Frontal cortex (tissue), 4 donors: ENCODE measurements at places on chromosomes 3 and 15.

GRCh38 chr3:17579289-17580031, 163.0 kb downstream of the TBC1D5 start:
- DNase-seq, result no peak

- DNase-seq, result no peak
Measured at GRCh38 chr3:38139652-38140051, 1.2 kb downstream of the MYD88 start.

- no peak for DNase-seq
Measured at GRCh38 chr3:102068327-102068726, 219.0 kb downstream of the NFKBIZ start.

- no peak for DNase-seq
Measured at GRCh38 chr3:152241142-152242017, 27.3 kb upstream of the MBNL1 start.

- no peak for DNase-seq
Measured at GRCh38 chr3:46903341-46904302, 26.1 kb downstream of the PTH1R start.

DNA sequence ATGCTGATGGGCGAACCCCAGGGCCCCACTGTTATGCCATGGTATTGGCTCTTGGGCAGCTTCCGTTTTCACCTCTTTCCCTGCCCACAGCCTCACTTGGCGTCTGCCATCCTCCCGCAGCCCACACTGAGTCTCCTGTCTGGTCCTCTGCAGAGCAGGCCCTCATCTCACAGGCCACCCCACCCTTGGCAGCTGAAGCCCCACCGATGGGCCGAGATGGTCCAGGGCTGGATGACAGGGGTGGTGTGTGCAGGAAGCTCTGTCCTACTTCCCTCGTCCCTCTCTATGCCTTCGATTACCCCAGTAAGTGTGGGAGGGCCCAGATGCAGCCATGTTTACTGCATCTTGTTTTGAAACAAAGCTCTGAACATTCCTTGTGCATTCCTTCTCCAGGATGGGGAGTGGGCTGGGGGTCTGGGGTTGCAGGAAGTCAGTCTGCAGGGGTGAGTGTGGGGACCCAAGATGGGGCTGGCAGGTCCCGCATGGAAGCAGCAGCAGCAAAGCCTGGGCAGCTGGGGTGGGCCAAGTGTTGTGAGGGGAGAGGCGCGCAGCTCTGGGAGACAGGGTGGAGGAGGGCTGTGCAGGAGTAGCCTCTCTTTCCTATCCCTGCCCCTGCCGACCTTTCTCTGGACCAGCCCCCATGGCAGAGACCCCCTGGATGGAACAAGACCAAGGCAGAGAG, 20.9 kb downstream of the TBC1D21 start:
- DNase-seq, result no peak

DNA sequence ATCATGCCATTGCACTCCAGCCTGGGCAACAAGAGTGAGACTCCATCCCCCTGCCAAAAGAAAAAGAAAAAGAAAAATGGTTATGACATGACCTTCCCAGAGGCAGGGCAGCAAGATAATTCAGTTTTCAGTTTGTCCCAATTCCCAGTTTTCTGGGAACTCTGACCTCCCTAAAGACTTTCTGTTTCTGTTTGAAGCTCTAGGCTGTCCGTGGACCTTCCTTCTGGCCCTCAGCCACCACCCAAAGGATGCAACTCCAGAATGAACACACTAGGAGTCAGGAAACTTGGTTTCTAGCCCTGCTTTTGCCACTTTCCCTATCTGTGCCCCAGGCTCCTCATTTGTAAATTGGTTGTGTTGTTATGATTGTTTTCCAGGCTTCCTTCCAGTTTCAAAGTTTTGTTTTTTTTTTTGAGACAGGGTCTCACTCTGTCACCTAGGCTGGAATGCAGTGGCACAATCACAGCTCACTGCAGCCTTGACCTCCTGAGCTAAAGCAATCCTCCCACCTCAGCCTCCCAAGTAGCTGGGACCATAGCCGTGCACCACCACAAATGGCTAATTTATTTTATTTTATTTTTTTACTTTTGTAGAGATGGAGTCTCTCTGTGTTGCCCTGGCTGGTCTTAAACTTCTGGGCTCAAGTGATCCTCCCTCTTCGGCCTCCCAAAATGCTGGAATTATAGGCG, 68.6 kb downstream of the CDC25A start:
- no peak for DNase-seq

GRCh38 chr15:33693166-33693800, 275.0 kb upstream of the CHRM5 start:
- DNase-seq, result no peak

- DNase-seq, result no peak
Measured at GRCh38 chr3:181859518-181859917, 147.8 kb downstream of the SOX2 start.

DNA sequence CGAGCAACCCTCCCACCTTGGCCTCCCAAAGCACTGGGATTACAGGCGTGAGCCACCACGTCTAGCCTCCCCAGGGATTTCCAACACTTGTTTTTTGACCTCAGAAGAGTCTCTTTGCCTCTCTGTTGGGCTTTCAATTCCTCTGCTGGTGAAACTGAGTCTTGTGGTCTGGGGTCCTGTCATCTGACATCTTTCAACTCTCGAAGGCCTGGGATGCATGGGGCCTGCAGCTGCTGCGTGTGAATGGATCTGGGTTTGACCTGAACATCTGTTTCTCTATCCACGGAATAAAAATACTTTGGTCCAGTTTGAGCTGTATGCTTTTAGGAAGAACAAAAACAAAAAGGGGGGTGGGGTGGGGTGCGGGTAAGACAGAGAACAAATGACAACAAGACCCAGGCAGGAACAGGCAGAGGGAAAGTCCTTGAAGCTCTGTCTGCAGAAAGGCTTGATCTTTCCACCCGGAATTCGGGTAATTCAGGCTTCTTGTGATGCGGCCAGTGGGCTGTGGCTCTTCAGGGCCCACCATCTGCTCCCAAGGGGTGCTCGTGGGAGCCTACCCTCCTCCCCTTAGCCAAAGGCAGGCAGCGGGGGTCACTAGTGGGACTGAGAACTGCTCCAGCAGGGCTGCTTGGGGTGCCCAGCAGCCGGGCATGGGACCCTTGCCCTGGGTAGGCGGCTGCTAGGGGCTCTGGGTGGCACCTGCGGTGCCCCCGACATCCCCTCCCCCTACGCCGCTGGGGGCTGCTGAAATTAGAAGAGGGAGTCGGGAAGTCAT, 71.5 kb downstream of the SLC12A8 start:
- no peak for DNase-seq

GRCh38 chr3:171187706-171188290, 161.3 kb upstream of the SLC2A2 start:
- peak; percentile 12 for DNase-seq

GRCh38 chr3:112253301-112253971, 40.6 kb downstream of the SLC9C1 start:
- no peak for DNase-seq

GRCh38 chr3:109269577-109270275, 46.6 kb downstream of the DPPA2 start:
- DNase-seq, result no peak

DNA sequence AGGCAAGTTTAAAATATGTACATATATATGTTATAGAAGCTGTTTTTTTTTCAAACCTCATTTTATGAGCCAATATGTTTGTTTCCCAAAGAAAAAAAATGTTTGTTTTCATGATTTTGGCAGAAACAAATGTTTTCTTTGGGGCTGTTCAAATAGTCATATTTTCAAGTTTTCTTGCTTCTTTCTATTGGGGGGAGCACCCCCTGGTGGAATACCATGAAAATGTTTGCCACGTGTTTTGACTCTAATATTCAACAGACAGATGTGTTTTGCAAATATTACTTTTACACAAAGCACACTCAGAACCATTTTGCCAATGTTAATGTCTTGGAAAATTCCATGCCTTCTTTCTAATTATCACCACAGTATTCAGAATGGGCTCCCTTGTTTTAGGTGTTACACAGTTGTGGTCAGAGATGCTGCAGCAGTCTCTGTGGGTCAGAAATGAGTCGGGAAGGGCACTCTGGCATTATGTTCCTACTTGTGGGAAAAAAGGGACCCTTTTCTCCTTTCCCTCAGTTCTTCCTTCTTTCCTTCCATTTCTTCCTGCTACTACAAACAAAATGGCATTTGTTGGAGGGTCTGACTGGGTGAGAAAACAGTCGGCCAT, 817.0 kb downstream of the TUSC7 start:
- no peak for DNase-seq

- no peak for DNase-seq
Measured at GRCh38 chr3:187802928-187803259, 57.6 kb upstream of the BCL6 start.

- DNase-seq, result no peak
Measured at GRCh38 chr3:136632625-136633081, 119.5 kb downstream of the STAG1 start.

DNA sequence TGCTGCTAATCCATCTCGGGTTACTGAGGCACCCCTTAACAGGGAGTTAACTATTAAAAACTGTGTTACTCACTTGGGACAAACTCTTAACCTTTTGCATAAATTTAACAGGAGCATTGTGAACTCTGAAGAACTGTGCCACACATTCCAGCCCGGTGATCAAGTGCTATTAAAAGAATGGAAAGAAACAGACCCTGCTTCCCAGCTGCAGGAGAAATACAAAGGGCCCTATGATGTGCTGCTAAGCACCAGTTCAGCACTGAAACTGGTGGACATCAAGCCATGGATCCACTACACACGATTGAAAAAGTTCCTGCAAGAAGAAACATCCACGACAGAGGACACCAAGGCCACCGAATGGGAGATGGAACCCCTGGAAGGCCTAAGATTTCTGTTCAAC, 114.7 kb upstream of the PLCL2 start:
- no peak for DNase-seq

GRCh38 chr15:39843565-39843964, 60.9 kb upstream of the FSIP1 start:
- no peak for DNase-seq
